Stimulated activated naive CD8-positive, alpha-beta T cell treated with anti-CD3 and anti-CD28 coated beads, Interleukin-15, Interleukin-2, amounts not matched to agents 100 U/mL and 50 U/mL, for 24 hours (primary cell): ENCODE measurements at places on chromosomes 7 and 10.

- DNase-seq: no peak
Measured at GRCh38 chr10:104664205-104664604, 23.1 kb downstream of the SORCS3 start.

GRCh38 chr7:7335215-7335614 is 152.9 kb downstream of the C1GALT1 start:
- DNase-seq: no peak

GRCh38 chr7:132257253-132257652 is 319.0 kb downstream of the PLXNA4 start:
- no peak for DNase-seq

DNA sequence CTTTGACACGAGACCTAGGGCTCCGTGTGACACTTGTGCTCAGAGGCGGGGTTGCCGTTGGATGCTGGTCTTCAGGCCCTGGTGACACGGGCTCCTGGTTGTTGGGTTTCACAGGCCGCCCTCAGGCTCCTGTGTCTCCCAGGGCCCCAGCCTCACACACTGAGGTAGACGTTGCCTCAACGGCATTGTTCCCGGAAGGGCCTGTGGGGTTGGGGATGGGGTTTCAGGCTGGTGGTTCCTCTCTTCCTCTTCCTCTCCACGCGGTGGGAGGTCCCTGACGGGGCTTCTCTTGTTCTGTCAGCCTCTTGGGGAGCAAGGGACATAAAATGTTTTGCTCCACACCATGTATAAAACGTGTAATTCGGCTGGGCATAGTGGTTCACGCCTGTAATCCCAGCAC is 125.1 kb downstream of the TRRAP start:
- DNase-seq: no peak

DNA sequence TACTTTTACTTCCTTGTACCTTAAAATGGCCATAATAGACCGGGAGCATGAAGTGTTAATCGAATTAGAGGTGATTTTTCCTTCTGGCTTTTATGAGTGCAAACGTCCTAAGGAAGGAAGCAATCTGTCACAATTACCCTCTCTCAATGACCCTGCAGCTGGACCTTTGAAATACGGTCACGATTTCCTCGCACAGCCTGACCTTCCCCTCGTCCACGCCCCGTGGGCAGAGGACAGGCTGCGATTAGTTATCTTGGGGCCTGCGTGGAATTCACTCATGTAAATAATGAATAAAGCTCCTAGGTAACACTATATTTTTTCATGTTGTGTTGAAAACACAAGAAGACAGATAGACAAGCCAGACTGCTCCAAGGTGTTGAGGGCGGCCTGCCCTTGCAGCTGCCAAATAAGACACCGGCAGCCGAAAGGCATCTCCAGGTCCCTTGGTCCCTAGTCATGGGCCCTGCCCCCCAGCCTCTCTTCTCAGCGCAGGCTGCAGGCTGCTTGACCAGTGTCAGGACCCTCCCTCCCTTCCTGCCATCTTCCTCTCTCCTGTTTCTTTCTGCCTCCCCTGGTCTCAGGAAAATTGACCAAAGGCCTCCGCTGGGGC is 199.9 kb downstream of the TCERG1L start:
- no peak for DNase-seq

- no peak for DNase-seq
Measured at GRCh38 chr7:69367780-69368179, 230.5 kb upstream of the AUTS2 start.

DNA sequence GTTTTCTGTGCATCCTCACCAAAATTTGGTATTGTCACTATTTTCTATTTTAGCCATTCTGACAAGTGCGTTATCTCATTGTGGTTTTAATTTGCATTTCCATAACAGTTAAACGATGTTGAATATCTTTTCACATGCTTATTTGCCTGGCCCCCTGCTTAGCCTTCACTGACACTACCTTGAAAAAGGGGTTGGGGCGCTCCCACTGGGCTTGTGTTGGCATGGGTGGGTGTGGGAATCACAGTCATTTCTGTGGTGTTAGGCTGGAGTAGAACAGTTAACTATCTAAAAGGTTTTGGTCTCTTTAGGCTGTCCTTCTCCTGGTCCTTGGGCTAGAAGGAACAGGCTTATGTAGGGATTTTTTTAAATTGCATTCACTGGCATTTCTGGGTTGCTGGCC is 72.2 kb upstream of the TMEM140 start:
- DNase-seq: no peak

GRCh38 chr10:126022841-126023240 is 126.5 kb downstream of the FANK1 start:
- no peak for DNase-seq

DNA sequence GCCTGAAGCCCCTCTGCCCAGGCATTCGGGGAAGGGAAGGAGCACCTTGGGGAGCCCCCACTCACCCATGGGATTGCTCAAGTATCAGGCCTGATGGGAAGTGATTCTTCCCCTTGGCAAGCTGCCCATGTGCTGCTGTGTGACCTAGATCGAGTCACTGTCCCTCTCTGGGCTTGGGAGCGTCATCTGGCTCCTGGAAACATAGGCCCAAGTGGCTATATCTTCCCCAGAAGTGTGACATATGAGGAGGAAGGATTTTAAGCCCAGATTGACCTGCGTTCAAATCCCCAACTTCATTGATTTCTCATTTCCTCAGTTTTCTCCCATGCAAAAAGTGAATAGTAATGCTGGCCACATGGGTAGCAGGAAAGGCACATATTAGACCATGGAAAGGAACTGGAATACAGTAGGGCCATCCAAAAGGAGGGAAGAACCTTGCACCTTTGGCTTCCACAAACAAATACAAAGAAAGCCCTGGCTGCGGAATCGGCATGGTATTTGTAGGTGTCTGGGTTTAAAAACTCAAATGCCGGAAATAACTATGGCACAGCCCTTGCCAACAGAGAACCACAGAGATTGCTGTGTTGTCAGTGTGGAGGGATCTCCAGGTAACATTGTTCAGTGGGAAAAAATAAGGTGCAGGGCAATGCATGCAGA is 169.5 kb upstream of the ZMIZ1 start:
- DNase-seq: no peak

GRCh38 chr7:151387161-151388006 is 22.5 kb downstream of the WDR86 start:
- no peak for DNase-seq

DNA sequence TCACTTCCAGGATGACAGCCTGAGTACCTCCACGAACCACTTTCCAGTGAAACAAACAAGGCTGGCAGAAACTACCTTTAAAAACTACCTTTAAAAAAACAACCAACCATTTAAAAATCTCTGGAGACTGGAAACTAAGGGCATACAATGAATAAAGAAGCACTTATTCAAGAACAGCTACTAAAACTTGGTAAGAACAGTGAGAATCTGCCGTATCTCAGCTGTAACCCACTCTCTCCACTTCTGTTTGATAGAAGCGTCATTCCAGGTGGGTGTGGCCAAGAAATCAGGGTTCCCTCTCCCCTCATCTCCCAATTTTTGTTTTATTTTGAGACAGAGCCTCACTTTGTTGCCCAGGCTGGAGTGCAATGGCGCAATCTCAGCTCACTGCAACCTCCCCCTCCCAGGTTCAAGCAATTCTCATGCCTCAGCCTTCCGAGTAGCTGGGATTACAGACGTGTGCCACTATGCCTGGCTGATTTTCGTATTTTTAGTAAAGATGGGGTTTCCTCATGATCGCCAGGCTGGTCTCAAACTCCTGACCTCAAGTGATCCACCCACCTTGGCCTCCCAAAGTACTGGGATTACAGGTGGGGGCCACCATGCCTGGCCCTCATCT is 158.8 kb upstream of the CHST15 start:
- no peak for DNase-seq

- peak; percentile 42 for DNase-seq
Measured at GRCh38 chr7:151249034-151249731, 689 bp upstream of the SMARCD3 start.

DNA sequence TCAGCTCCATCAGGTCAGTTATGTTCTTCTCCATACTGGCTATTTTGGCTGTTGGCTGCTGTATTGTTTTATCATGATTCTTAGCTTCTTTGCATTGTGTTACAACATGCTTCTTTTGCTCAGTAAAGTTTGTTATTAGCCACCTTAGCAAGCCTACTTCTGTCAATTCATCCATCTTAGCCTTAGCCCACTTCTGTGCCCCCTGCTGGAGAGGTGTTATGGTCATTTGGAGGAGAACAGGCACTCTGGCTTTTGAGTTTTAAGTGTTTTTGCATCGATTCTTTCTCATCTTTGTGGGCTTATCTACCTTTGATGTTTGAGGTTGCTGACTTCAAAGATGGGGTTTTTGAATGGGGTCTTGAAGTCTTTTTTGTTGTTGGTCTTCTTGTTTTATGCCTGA is 204.6 kb upstream of the FOXP2 start:
- no peak for DNase-seq

DNA sequence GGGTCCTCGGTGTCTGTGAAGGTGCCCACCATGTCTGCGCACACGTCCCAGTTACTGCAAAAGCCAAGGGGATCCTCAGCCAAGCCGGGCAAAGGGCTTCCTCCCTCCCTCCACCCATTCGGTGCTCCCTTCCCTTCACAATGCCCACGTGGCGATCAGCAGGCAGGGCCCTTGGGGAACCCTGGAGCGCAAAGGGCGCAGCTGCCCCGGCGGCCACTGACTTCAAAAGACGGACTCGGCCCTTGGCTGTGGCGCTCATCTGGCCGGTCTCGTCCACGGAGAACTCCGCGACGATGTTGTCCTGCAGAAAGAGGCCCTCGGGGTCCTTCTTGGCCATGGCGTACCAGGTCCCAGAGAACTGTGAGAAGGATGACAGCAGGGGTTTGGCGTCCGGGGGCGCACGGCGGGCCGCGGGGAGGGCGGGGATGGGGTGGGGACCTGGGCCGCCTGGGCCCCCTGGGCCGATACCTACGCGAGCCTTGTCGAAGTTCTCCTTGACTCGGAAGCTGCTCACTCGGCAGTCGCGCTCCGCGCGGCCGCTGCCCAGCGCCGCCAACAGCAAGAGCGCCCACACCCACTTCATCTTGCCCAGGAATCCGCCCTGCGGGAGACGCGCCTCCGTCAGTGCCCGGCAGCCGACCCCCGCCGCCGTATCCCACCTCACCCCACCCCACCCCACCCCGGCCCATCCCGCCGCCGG is 439 bp downstream of the RBP4 start:
- no peak for DNase-seq

GRCh38 chr7:91554883-91555282 is 290.6 kb downstream of the FZD1 start:
- DNase-seq: no peak

GRCh38 chr7:29871787-29872398 is 65.6 kb downstream of the WIPF3 start:
- no peak for DNase-seq

DNA sequence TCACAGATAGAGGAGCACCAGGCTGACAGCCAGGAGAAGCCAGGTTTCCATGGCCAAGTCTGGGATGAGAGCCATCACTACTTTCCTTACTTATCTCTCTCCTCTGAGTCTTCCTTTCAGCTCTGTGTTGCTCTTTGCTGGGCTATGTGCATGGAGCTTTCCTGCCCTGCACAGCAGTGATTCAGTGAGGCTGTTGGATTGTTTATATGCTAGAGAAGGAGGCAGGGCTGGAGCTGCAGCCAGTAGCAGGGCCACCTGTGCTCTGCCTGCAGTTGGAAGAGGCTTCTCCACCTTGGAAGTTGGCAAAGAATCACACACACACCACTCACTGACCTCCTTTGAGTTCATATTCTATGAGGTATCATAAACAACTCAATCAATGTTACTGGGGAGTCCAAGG is at the start of gene CYP3A4:
CYP3A4 (minus strand) TSS at position 178 of the 400 bp plus-strand sequence; CDS start at position 75, 103 bp downstream.
- no peak for DNase-seq

GRCh38 chr7:29854257-29854938 is 48.1 kb downstream of the WIPF3 start:
- no peak for DNase-seq

GRCh38 chr10:78914502-78915189 is 154.1 kb upstream of the ZMIZ1 start:
- DNase-seq: no peak

GRCh38 chr10:102652170-102652916 is 8.1 kb downstream of the TRIM8 start:
- DNase-seq: peak; percentile 51

DNA sequence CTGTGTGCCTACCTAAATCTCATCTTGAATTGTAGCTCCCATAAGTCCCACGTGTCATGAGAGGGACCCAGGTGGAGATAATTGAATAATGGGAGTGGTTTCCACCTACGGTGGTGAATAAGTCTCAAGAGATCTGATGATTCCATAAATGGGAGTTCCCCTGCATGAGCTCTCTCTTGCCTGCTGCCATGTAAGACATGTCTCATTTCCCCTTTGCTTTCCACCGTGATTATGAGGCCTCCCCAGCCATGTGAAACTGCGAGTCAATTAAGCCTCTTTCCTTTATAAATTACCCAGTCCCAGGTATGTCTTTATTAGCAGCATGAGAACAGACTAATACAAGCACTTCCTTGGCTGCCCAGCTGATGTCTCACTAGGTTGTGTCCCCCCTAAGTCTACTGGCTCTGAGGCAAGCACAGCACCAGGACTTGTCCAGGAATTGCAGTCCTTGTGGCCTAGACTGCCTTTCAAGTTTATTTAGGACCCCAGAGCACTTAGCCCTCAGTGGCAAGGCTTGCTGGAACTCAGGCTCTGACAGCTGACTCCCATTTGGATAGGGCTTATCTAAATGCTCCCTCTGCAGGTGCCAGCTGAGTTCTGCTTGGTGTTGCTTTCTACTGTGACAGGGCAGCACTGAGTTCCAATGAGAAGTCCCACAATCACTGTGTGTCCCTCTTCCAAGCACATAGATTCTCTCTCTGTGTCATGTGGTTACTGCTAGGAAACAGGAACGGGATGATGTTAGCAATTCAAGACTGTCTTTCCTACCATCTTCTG is 59.0 kb upstream of the TAS2R16 start:
- no peak for DNase-seq

GRCh38 chr7:40371806-40372440 is 237.1 kb downstream of the SUGCT start:
- DNase-seq: no peak

- no peak for DNase-seq
Measured at GRCh38 chr10:978826-979421, 9.3 kb upstream of the GTPBP4 start.

- no peak for DNase-seq
Measured at GRCh38 chr7:28018446-28018845, 162.1 kb downstream of the JAZF1 start.

GRCh38 chr7:55073051-55073511 is 54.3 kb downstream of the EGFR start:
- DNase-seq: no peak

DNA sequence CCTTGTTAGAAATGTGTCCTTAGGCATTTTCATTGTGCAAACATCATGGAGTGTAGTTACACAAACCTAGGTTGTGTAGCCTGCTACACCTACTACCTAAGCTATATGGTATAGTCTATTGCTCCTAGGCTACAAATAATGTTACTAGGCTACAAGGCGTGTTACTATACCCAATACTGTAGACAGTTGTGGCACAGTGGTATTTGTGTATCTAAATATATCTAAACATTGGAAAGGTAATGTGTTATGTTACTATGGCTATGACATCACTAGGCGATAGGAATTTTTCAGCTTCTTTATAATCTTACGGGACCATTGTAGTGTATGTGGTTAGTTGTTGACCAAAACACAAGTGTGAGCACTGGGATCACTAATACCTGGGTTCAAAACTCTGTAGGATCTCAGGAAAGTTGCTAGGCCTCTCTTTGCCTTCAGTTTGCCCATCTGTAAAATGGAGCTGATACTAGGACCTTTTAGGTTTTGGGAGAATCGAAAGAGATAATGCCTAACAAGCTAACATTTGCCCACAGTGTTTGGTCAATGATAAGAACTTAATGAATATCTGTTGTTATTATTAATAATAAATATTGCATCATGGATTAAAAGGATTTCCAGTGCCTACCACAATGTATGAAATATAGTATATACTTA is 2.7 kb downstream of the BICC1 start:
- no peak for DNase-seq

- peak; percentile 17 for DNase-seq
Measured at GRCh38 chr7:141550386-141551093, 670 bp upstream of the AGK start.
